ENCODE measurements at places on chromosomes 1 and 21.

DNA sequence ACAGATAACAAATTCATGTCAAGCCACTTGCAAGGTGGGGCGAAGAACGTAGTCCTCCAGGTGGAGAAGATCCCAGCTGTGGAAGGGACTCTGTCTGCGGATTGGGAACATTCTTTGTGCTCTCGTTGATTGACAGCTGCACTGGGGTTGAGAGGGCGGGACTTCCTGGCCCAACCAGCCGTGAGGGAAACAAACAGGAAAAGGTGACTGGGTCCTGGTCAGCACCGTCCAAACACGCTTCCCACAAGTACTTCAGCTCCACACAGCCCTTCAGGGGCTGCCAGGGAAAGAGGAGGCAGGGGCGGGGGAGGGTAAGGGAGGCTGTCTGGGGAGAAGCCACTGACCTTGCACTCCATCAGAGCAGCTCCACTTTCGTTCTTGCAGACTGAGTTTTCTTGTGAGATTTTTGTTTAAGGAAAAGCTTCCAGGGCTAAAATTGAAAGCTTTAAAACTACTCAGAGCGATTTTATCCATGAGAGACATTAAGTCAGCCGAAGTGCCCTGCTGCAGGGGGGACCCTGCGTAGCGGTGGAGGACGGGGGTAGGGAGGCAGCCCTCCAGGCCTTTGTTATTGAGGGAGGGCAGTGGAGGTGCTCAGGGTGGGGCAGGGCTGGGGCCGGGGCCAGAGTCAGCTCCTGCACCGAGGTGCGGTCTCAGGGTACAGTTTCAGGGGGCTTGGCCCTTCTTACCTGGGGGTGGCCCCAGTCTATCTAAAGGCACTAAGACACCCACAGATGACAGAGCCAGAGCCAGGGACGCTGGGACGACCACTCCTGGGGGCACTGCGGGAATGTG lies 21.6 kb upstream of the STUM start:
- DNase-seq: no peak

DNA sequence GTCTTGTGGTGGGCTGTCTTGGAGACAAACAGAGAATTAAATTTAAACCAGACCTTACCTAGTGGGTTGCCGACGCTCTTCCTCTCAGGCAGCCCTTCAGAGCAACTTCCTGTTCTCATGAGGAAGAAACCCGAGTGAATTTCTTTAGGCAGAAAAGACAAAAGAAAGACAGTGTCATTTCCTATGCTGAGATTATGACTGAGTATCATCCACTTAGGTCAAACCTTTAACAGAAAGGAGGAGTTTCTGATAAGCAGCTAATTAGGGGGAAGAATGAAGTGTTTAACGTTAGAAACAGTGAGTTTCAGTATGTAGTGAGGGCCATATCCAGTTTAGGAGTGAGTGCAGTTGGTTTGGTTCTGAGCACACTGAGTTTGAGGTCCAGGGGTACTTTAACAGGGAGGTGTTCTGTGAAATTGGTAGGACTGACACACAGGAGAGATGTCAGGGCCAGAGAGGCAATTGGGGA lies 38.7 kb downstream of the FASLG start:
- no peak for DNase-seq

DNA sequence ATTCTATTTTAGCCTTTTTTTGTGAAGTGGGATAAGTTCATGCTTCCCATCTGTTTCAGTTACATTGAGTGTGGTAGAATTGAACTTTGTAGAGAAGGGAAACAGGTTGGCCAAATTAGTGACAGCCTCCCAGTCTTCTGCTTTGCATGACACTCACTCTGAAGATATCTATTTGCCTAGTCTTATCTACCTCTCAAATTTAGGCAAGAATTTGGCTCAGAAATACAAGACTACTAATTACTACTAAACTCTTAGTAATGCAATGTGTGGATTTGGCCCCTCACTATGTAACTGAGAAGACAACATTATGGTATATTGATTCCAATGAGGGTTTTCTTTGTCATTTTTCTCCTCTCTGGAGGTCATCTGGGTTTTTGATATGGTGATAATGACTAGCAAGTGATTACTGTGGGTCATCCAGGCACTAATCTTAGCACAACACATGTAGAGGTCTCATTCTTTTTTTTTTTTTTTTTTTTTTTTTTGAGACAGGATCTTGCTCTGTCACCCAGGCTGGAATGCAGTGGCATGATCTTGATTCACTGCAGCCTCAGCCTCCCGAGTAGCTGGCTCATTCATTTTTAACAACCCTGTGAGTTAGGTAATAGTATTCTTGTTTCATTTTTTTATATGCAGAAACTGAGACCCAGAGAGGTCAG lies 6.3 kb downstream of the FAM20B start:
- no peak for DNase-seq

- no peak for DNase-seq
Observed at GRCh38 chr1:118154220-118154619, 30.8 kb downstream of the SPAG17 start.

GRCh38 chr21:36261459-36261858 lies 58.5 kb upstream of the MORC3 start:
- no peak for DNase-seq
